ENCODE measurements at places on chromosomes 11 and 22.

- DNase-seq, result peak; percentile 95
Measured at GRCh38 chr11:36073411-36074203, 129.7 kb downstream of the LDLRAD3 start.

GRCh38 chr11:63132985-63133775 lies 10.8 kb downstream of the SLC22A24 start:
- DNase-seq, result no peak

GRCh38 chr11:1206391-1207271 lies 16.2 kb upstream of the MUC5B start:
- no peak for DNase-seq

- DNase-seq, result no peak
Measured at GRCh38 chr11:19873730-19874129, 161.1 kb downstream of the NAV2 start.

DNA sequence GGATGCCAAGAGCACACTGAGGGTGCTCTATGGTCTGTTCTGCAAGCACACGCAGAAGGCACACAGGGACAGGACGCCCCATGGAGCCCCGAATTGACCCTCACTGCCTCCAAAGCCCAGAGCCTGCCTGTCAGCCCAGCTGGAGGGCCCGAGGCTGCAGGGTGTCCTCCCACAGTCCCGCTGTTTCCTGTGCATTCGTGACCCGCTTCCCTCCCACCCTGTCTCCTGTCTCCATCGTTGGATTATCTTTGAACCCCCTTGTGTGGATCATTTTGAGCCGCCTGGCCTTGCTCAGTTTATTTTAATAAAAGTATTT lies 25.6 kb downstream of the PARVG start:
- DNase-seq, result no peak

DNA sequence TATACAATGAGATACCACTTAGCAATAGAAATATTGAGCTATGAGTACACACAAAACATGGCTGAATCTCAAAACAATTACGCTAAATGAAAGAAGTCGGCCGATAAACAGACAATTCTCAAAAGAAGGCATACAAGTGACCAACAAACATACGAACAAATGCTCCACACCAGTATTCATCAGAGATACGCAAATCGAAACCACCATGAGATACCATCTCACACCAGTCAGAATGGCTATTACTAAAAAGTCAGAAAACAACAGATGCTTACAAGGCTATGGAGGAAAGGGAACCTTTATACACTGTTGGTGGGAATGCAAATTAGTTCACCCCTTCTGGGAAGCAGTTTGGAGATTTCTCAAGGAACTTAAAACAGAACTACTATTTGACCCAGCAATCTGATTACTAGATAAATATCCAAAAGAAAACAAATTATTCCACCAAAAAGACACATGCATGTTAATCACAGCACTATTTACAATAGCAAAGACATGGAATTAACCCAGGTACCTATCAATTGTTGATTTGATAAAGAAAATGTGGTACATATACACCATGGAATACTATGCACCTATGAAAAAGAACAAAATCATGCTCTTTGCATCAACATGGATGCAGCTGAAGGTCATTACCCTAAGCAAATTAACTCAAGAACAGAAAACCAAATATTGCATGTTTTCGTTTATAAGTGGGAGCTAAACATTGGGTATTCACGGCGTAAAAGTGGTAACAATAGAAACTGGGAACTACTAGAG lies 90.9 kb upstream of the GRAMD1B start:
- DNase-seq, result no peak

- DNase-seq, result no peak
Measured at GRCh38 chr11:1502954-1503707, 16.6 kb upstream of the MOB2 start.

GRCh38 chr11:130891326-130891725 lies 25.0 kb downstream of the SNX19 start:
- DNase-seq, result no peak

DNA sequence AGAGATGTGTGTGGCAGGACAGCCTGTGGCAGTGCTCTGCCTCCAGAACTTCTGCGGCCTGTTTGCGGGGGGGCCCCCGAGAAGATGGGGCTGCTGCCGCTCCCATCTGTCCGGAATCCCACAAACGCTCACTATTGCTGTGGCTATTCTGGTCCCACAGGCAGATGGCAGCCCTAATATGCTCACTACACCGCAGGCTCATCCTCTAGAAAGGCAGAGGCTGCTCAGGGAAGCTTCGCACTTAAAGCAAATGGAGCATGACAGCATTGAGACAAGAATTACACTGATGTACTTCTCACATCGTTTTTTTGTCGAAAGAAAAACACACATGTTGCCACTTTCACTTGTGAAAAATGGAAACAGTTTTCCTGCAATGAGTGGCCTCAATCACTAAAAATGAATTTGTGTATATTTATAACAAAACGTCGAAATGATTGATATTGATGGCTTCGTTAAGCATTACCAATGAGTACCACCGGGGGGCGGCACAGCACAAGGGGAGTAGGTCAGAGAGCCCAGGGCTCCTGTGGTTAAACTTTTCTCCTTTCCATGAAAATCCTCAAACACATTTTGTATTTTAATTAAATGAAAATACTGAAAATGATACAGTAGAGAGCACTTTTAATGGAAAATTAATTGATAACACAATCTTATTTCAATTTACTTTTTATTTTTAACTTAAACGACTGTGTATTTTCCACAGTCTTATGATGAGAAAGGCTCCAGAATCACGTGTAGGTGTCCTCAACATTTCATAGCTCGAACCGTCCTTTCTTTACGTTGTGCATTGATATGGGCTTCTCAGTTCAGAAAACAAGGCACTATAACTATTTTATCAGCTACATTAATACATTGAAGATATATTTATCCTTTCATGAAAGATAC lies 69.1 kb downstream of the CTTN start:
- peak; percentile 43 for DNase-seq

- no peak for DNase-seq
Measured at GRCh38 chr11:105857728-105858127, 164.3 kb downstream of the MSANTD4 start.

GRCh38 chr11:70501933-70502540 lies 103.7 kb downstream of the CTTN start:
- no peak for DNase-seq

DNA sequence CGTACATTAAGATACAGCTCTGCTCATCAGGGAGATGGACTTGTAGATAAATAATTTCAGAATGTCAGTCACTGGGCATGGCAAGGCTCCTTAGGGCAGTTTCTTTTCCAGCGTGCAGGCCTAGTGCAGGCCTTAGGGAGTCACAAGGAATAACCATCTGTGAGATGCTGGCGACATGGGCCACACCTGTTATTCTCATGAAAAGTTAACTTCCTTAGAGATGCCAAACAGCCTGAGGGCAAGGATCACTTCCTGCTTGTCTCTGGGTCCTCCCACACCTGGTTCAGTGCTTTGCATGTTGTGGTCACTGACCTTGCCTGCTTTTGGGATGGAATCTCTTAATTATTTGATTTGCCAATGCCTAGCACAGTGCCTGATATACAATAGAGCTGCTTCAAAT lies 70.6 kb downstream of the ST3GAL4 start:
- no peak for DNase-seq

DNA sequence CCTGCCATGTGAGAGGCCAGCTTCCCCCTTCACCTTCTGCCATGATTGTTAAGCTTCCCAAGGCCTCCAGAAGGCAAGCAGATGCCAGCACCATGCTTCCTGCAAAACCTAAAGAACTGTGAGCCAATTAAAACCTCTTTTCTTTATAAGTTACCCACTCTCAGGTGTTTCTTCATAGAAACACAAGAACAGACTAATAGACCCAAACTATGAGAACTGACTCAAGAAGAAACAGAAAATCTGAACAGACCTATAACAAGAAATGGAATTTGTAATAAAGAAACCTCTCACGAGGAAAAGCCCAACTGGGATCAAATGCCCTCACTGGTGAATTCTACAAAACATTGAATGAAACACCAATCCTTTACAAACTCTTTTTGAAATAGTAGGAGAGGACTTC lies 12.0 kb downstream of the NPAT start:
- no peak for DNase-seq

DNA sequence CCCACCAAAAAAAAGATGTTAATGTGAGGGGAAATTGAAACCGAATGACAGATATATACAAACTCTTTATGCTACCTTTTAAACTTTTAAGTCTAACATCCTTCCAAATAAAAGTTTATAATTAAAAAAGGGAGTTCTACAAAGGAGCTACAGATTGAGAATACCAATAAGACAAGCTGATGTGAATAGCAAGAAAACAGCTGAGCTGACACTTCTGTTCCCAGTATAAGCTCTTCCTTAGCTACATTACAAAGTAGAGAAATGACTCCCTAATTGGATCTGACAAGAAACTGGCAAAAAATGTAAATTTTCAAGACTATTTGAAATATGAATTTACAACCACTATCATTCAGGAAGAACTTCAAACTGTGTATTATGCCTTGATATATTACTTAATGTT lies 294.6 kb upstream of the SYN3 start:
- no peak for DNase-seq

DNA sequence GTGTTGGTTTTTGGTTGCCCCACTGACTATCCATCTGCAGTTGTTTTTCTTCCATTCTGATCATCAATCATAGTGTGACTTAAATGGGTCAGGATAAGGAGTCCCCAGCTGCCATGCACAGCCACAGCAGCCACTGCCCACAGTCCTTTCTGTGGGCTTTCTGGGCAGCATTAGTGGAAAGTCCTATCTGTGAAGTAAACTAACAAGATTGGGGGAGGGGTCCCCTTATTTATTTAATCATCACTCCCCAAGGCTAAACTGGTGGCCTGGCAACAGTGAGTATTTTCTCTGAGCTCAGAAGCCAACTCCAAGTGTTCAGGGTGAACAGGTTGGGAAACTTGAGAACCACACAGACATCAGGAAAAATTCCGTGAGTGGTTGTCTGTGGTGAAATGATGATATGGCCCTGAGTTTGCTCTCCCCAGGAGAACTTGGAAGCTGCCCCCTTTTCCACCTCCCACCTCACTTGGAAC lies 145.0 kb downstream of the CCDC34 start:
- peak; percentile 84 for DNase-seq

GRCh38 chr11:99019696-99020095 lies 1.1 kb upstream of the CNTN5 start:
- no peak for DNase-seq

- no peak for DNase-seq
Measured at GRCh38 chr22:24005201-24005600, at the start of gene GSTT4. Gene GSTT4 (minus strand): TSS chr22:24005453. CDS start chr22:24005356, 97 bp downstream.

- no peak for DNase-seq
Measured at GRCh38 chr11:134716582-134716981, 304.5 kb upstream of the B3GAT1 start.

- no peak for DNase-seq
Measured at GRCh38 chr11:117837791-117838190, 13.2 kb upstream of the FXYD2 start.

GRCh38 chr11:116043857-116044256 lies 539.6 kb upstream of the CADM1 start:
- DNase-seq, result no peak

DNA sequence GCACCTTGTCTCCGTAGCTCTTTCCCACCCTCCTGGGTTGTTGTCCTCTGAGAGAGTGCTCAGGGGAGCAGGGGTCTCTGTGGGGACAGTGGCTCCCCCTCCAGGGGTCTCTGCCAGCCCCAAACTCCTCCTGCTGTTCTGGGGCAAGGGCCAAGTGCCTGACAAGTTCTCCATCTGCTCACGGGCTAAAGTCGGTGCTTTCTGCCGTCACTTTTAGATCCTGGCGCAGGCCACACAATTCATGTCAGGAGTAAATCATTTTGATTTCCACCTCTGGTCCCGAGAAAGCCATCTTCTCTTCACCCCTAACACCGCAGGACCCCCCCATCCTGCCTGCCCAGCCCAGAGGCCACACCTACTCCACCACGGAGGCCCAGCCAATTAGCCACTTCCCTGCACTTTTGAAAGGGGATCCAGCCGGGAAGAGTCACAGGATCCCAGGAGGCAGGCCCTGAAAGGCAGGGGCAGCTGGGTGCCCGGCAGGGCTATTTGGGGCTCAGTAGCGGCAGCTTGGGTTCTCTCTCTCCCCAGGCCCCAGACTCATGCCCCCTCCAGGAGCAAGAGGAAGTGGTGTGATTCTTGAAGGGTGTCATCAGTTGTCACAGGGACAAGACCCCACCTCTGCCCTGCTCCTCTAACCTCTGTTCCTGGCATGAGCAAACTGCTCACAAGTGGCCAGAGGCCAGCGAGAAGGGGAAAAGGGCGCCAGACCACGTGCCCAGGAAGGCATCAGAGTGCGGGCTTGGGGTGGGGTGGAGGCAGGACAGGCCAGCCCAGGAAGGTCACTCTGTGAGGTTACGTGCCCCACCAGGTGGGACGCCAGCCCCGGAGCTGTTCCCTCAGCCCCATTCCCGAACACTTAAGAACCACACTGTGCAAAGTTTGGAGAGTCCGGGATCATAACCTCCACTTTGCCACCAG lies 1.3 kb downstream of the MACROD1 start:
- DNase-seq, result no peak
